LHCN-M2 (cell line): ENCODE measurements at places on chromosomes 4 and X.
A peak's percentile ranks its signal among the peaks of the same experiment; 100 is the strongest.

- no peak for DNase-seq
These were observed 3.7 kb downstream of the EREG start for GRCh38 chr4:74368596-74368995.

DNA sequence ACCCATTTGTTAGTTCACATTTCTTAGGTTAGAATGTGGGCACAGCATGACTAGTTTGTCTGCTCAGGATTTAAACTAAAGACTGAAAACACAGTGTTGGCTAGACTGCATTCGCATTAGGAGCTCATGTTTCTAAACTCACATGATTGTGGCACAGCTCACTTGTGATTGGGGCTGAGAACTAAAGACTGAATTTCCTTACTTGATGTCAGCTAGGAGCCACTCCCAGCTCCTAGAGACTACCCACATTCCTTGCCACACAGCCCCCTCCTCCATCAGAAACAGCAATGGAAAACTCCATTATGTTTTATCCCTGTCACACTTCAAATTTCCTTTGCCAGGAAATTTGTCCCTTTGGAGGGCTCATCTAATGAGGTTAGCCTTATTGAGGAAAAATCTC, 170.2 kb upstream of the NUDT6 start:
- peak; percentile 2 for DNase-seq

GRCh38 chr4:53196882-53197771, 168.7 kb downstream of the SCFD2 start:
- DNase-seq = peak; percentile 79

GRCh38 chrX:6225911-6226595, 2.6 kb downstream of the NLGN4X start:
- DNase-seq = no peak

- DNase-seq = peak; percentile 92
These were observed 325.6 kb downstream of the CAMK2D start for GRCh38 chr4:113435893-113436292.
